ENCODE measurements at places on chromosomes 7 and 10.

- DNase-seq = no peak
Observed at GRCh38 chr10:88392222-88392621, 190.9 kb downstream of the RNLS start.

GRCh38 chr7:114930829-114931655 lies 9.1 kb downstream of the MDFIC start:
- no peak for DNase-seq

GRCh38 chr10:37860494-37861190 lies 3.2 kb upstream of the ZNF248 start:
- peak; percentile 86 for DNase-seq

- no peak for DNase-seq
Observed at GRCh38 chr7:139663608-139664177, 114.1 kb downstream of the HIPK2 start.

- DNase-seq = no peak
Observed at GRCh38 chr10:114931072-114931679, 6.8 kb upstream of the TRUB1 start.

GRCh38 chr7:77537136-77537777 lies at the start of gene PTPN12:
TSS of gene PTPN12 (plus strand) at chr7:77537295. CDS start at chr7:77537547, 252 bp downstream.
- DNase-seq = peak; percentile 71

GRCh38 chr10:83542774-83543411 lies 596.4 kb upstream of the GHITM start:
- no peak for DNase-seq

DNA sequence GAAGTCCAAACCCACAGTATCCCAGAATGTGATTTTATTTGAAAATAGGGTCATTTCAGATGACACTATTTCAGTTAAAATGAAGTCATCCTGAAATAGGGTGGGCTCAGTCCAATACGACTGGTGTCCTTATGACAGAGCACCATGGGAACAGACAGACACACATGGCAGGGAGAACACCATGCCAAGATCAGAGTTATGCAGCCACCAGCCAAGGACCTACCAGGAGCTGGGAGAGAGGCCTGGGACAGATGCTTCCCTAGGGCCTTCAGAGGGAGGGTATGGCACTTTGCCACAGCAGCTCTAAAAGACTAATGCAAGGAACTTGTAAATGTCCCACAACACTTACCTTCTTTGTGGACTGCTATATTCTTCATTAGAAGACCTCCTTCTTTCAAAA lies 226.5 kb downstream of the NEBL start:
- DNase-seq = no peak

GRCh38 chr7:99365318-99366141 lies 9.0 kb upstream of the ARPC1B start:
- no peak for DNase-seq

DNA sequence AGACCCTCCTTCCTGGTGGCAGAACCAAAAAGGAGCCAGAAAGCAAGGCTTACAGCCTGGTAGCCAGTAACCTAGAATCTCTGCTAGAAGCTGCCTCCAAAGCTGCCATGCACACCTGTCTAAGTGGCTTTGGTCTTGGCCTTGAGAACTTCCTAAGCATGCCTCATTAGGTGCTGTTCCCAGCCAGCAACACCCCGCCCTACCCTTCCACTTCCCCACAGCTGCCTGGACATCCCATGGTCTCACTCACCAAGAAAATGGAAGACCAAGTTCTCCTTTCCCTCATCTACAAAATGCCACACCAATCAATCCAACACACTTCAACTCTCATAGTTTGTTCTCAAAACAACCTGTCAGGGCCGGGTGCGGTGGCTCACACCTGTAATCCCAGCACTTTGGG lies 4.2 kb downstream of the PSAP start:
- DNase-seq = no peak

DNA sequence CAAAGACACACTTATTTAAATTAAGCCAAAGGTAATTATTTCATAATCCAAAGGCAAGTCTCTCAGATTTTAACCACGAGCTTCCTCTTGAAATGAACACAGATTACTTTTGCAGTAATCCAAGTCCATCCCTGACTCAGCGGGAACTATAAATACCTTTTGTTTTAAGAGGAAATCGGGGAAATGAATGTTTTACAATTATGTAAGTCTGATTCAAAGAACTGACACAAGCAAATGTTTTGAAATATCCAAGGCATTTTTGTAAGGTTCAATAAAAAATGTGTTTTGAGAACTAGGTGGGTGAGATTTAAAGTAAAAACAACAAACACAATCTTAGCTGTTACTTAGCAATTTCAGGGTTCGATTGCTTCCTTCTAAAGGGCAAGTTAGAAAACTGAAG lies 179.8 kb upstream of the ASAH2 start:
- DNase-seq = peak; percentile 20

DNA sequence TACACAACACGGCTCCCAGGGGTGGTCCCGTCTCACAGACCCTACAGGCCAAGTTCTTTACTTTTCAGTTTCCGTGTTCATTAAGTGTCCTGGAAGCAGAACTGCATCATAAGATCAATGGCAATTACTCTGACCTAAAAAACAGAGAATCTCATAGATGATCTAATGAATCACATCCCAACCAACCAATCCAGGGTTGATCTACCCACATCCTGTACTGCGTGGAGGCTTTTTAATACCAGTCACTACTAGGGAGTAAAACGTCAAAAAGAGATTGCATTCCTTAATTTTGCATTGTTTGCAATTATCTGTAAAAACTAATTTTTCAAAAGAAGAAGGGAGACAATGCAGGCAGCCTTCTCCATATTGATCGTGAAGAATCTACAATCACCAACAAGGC lies 72.6 kb downstream of the PARD3 start:
- DNase-seq = peak; percentile 28

- DNase-seq = peak; percentile 54
Observed at GRCh38 chr7:80087051-80087770, 47.4 kb upstream of the GNAI1 start.

GRCh38 chr10:34113504-34114225 lies 701.4 kb downstream of the PARD3 start:
- no peak for DNase-seq

Data from HFFc6 (cell line).